ENCODE measurements at places on chromosomes 6 and 20. TPM values are rescaled to one million over a fixed set of nuclear protein-coding genes. Genes with fewer than 3 reads are reported as not detected.

GRCh38 chr6:118252474-118252873 is 295.6 kb upstream of the PLN start:
- no peak for DNase-seq

DNA sequence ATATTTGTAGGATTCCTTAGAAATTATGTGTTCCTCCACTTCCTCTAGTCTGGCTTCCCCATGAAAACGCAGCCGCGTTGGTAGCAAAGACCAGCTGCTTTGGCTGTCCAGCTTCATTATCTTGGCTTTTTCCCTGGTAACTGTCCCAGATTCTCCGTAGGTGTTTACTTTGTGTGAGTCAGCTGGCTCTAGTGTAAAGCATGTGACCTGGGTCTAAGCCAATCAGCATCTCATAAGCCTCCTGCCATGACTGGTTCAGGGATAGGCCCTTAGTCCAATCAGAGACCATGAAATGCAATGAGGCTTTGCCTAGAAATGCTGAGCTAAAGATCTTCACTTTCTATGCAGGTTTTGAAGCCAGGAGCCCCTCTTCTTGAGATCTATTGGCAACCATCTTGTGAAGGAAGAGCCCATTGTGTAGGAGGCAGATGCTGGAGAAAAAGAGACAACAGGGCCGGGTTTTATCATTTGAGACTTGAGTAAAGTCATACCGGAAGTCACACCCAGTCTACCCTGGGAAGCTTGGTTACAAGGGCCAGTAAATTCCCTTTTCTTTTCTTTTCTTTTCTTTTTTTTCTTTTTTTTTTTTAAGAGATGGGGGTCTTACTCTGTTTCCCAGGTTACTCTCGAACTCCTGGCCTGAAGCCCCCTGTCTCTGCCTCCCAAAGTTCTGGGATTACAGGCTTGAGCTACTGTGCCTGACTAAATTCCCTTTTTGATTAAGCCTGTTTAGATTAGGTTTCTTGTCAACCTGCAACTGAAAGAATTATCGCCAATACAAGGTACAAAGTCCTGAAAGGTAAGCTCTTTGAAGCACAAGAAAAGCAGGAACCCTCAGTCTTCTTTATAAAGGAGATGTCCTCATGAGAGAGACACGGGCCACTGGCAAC is 256.5 kb upstream of the RREB1 start:
- DNase-seq, result peak; percentile 94

DNA sequence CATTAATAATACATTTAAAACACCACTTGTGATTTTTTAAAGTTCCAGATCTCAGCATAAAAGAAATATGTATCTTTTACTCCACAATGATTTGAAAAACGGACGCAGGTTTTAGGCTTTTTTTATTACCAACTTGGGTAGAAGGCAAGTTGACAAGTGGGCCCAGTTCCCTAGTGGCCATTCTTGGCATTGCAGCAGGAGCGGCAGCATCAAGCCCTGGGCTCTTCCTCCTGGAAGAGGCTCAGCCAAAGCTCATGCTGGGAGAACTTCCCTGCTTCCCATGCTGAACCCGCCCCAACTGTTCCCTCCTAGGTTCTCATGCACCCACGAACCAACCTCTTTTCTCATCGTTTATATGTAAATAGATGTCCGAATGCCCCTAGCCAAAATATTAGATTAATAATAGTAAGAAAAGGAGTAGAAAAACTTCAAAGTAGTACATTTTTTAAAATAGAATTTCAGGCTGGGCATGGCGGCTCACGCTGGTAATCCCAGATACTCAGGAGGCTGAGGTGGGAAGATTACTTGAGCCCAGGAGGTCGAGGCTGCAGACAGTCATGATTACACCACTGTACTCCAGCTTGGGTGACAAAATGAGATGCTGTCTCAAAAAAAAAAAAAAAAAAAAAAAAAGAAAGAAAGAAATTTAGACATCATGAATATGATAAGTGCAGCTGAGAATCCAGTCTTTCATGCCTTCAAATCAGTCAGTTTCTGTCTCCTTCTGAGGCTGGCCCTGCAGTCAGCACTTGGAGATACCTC is 18.2 kb upstream of the MYB start:
- no peak for DNase-seq

DNA sequence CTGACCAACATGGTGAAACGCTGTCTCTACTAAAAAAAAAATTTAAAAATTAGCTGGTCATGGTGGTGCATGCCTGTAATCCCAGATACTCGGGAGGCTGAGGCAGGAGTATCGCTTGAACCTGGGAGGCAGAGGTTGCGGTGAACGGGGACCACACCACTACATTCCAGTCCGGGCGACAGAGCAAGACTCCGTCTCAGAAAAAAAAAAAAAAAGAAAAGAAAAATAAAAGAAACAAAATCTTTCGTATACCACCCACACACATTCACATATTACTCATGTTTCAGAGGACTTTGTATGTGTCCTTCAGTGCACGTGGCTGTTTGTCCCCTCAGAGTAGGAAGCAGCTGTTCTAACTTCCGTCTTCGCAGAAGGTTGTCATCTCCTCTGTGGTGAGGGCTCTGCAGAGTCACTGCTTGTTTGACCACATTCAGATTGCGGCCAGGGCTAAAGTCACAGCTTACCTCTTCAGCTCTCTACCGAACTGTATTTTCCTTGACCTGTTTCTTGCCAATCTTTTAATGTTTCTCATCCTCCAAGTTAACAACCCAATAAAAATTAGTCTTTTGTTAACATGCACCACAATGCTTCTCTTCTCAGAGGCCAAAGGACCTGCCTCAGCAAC is 36.6 kb upstream of the HIVEP1 start:
- DNase-seq, result no peak

DNA sequence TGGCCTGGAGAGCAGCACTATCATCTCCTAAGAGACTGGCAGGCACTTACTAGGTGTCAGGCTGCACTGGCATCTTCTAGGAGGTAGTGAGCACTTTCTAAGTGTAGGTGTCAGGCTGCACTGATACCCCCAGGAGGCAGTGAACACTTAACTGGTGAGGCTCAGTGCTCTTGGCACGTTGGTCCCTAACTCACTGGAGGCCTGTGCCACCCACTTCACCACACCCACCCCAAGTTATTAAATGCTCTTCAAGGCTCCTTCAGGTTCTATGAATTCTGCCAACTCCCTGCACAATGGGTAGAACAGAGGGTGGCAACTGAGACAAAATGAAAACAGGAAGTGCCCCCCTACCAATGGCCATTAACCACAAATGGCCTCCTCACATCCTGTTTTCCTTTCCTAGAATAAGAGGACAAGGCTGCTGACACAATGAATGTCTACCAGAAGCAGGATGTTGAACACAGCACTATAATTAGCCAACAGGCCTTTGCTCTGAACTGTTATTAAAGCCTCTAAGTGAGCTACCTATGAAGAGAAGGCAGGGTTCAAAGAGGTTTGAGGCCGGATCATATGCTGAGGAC is 29.4 kb downstream of the NCOA5 start:
- peak; percentile 52 for DNase-seq

GRCh38 chr6:85461798-85462170 is 11.9 kb downstream of the NT5E start:
- DNase-seq, result no peak

- no peak for DNase-seq
Observed at GRCh38 chr6:90293319-90293953, 3.2 kb downstream of the BACH2 start.

GRCh38 chr20:45372646-45373352 is 5.3 kb downstream of the TP53TG5 start:
- DNase-seq, result no peak

DNA sequence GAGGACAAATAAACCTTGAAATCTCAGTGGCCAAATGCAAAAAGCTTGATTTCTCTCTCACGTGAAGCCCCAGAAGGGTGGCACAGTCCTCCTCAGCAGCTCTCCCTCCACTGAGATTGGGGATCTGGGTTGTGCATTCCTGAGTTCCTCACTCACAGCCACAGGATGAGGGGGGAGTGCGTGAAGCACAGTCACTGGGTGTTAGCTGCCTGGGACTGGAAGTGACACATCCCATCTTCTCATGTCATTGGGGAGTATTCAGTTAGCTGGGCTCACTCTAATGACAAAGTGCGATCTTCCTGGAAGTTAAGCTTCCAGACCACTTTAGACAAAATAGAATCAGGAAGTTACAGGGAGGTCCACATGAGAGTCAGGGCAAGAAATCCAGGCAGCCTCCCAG is 192.2 kb upstream of the LRFN2 start:
- no peak for DNase-seq

- DNase-seq, result no peak
Observed at GRCh38 chr20:24441661-24442060, 27.8 kb upstream of the SYNDIG1 start.

GRCh38 chr6:41799559-41799911 is 12.0 kb downstream of the TOMM6 start:
- DNase-seq, result no peak

- DNase-seq, result no peak
Observed at GRCh38 chr20:49914310-49915117, 815 bp downstream of the SPATA2 start.

- DNase-seq, result no peak
Observed at GRCh38 chr6:132354517-132355167, 46.6 kb downstream of the MOXD1 start.

GRCh38 chr6:91464201-91464600 is 877.3 kb upstream of the MAP3K7 start:
- no peak for DNase-seq

DNA sequence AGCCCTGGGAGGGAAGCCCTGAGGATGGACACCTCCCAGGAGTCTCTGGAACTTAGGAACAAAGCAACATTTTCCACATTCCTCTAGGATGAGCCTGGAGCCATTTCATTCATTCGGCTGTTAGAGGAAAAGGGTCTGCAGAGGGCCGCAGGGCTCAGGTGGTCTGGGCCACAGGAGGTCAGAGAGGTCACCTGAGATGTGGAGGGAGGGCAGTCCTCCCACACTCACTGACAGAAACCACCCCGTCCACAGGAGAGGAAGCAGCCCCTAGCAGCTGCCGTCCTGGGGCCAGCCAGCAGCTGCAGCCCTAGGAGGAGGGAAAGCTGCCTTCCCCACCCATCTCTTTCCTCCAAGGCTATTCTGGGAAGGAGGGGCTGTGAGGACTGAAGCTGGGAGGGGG is 207.0 kb downstream of the CDC5L start:
- no peak for DNase-seq

DNA sequence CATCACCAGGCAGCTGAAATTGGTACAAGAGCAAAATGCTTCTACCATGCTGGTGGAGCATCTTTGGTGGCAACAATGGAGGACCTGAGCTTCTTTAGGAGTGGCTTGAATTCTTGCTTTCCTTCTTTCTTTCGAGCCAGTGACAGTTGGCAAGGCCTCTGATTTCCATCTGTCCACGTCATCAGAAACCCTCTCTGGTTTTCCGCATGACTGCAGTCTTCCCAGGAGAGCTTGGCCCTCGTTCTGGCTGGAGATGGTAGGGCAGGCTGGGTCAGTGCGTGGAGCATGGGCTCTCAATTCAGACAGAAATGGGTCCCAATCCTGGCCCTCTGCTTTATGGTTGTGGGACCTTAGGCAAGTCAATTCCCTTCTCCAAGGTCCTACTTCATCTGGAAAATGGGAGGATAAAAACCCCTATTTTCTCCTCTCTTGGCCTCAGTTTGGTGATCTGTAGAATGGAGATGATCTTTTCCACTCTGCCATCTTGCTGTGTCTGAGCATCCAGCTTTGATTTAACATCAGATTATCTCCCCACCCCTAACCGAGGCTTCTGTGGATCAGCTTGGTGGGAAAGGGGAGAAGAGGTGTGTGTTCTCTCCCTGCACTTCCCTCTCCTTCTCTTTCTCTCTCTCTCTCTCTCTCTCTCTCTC is 3.6 kb upstream of the BPIFB1 start:
- no peak for DNase-seq

DNA sequence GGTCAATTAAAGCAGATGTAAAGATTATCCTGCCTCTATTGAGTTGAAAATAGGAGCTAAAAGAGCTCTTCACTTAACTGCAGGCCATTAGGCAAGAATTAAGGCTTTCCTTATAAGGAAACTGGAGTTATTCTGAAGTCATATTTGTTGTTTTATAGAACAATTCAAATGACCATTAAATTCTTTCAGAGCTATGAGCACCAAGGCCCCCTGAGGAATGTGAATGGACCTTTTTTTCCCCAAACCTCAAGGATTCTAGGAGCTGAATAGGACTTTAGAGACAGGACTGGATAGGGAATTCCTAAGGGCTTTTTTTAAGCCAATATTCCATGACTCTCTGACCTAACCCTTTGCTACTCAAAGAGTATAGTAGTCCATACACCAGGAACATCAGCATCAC is 565.7 kb upstream of the BTBD3 start:
- no peak for DNase-seq

DNA sequence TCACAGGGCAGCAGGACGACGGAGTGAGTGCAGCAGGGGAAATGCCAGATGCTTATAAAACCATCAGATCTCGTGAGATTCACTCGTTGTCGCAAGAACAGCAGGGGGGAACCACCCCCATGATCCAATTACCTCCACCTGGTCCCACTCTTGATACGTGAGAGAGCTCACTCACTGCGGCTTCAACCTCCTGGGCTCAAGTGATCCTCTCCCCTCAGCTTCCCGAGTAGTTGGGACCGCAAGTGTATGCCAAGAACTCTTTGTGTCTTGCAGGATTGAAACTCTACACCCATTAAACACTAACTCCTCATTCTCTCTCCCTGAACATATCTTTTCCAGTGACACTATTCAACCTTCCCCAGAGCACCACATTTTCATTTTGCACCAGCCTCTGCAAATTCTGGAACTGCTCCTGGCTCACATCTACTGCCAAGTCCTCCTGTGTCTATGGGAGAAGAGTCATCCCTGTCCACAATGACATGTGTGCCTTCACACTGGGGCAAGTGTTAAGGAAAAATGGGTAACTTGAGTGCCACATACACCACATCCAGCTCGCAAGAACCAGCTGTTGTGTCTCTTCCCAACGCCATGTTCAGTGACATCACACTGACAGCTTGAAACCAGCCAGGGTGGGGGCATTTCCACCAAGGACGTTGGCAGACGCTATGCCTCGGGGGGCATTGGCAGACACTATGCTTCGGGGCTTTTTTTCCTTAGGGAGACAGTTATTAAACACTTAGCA is 14.7 kb upstream of the TAF4 start:
- no peak for DNase-seq

NNAT gene
- 20.6 TPM for polyA plus RNA-seq

TPD52L2 gene
- 130 TPM for polyA plus RNA-seq

PM20D2 gene
- polyA plus RNA-seq, result 5.8 TPM

FKBP1A gene
- 465 TPM for polyA plus RNA-seq

ADA gene
- 4.2 TPM for polyA plus RNA-seq

SLC22A16 gene
- 3.2 TPM for polyA plus RNA-seq

SPATA25 gene
- polyA plus RNA-seq, result 0.77 TPM

STMND1 gene
- polyA plus RNA-seq, result 4.6 TPM

MEP1A gene
- 0.08 TPM for polyA plus RNA-seq

PRPF6 gene
- polyA plus RNA-seq, result 47.1 TPM

ENPP1 gene
- 0.21 TPM for polyA plus RNA-seq

SRMS gene
- polyA plus RNA-seq, result not detected

PRDM13 gene
- polyA plus RNA-seq, result not detected

MROH8 gene
- 1.6 TPM for polyA plus RNA-seq

PTCRA gene
- polyA plus RNA-seq, result 4.6 TPM

KCNQ2 gene
- 0.18 TPM for polyA plus RNA-seq

FOXS1 gene
- polyA plus RNA-seq, result 1.4 TPM

HSPA1B gene
- 99.0 TPM for polyA plus RNA-seq

Measured in lung (tissue), 17 donors.